Fibroblast of the conjunctiva (primary cell): ENCODE measurements at places on chromosomes 5 and 9.

GRCh38 chr9:7370988-7371387 lies 428.6 kb downstream of the DMAC1 start:
- DNase-seq: no peak

GRCh38 chr5:62373382-62373781 lies 30.3 kb downstream of the DIMT1 start:
- no peak for DNase-seq

DNA sequence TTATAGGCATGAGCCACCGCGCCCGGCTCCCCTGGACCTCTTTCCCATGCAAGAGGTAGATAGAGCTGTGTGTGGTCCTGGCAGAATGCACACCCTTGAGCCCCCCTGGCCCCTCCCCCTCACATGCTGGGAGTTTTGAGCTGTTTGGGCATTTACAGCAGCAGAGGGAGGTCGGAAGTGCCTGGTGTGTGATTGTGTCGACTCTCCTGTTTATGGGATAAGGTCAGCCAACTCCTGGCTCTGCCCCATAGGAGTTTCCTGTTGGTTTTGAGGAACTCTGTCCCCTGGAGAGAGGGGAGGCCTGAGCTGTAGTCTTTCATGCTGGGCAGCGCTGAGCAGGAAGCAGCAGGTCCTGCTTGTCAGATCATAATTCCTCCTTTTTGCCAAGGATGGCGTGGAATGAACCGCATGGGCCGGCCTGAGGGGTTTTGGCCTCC lies 6.0 kb downstream of the LRRC8A start:
- DNase-seq: no peak

- peak; percentile 14 for DNase-seq
Observed at GRCh38 chr5:132012371-132013005, 1.0 kb upstream of the ACSL6 start.

- no peak for DNase-seq
Observed at GRCh38 chr5:29175774-29176173, 2017.7 kb upstream of the CDH6 start.
